ENCODE measurements at places on chromosomes 7 and 10.

- DNase-seq, result no peak
These were observed 49.1 kb downstream of the ARID5B start for GRCh38 chr10:61950449-61951143.

DNA sequence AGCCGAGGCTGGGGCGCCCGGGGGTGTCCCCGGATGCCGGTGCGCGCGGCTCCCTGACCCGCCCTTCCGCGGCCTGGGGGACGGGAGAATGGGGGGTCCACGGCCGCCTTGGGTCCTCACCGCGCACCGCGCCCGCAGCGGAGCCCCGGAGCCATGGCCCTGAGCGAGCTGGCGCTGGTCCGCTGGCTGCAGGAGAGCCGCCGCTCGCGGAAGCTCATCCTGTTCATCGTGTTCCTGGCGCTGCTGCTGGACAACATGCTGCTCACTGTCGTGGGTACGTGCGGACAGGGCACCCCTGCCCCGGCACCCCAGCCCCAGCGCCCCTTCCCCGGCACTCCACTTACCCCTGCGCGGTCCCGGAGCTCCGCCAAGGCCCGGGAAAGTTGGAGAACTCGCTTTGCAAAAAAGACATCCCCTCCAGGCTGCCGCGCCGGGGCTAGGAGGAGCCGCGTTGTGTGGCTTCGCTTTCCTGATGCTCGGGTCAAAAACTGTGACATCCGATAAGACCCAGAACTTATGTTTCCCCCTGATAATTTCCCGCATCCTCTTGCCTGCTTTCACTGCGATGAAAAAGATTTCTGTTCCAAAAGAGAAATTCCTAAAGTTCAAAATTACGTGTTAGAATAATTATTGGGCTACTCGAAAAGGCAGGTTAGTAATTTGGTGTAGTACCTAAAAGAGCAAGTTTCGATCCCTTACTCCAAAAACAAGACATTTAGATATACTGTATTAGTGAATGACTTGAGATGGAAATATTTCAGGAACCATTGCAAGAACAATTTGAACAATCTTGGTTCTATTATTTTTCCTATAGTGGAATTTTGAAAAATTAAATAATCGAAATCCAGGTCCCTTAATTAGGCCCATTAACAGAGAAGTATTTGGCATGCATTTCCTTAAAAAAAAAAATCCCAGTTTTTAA, 888 bp downstream of the SLC18A2 start:
- DNase-seq, result peak; percentile 46

GRCh38 chr7:68185631-68186456, 1189.2 kb downstream of the TYW1 start:
- DNase-seq, result no peak

- no peak for DNase-seq
These were observed 2.2 kb downstream of the GTF2IRD1 start for GRCh38 chr7:74455928-74456327.
